ENCODE measurements at places on chromosomes 4 and X.
A peak's percentile ranks its signal among the peaks of the same experiment; 100 is the strongest.

DNA sequence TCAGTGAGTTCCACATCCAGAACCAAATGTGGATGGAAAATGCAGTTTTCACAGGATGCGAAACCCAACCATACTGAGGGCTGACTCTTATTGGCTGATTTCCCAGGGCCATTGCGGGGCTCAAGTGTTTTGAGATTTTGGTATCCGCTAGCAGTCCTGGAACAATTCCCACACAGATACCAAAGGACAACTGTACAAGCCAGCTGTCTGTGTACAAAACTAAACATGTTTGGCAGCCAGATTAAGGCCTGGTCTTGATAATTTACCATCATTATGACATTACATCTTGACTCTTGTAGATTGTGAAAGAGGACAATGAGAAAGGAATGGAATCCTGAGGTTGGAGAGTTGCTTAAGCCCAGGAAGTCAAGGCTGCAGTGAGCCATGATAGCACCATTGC is 121.9 kb downstream of the DKK2 start:
- no peak for DNase-seq

GRCh38 chrX:68945603-68946228 is 116.9 kb downstream of the EFNB1 start:
- DNase-seq, result peak; percentile 19

DNA sequence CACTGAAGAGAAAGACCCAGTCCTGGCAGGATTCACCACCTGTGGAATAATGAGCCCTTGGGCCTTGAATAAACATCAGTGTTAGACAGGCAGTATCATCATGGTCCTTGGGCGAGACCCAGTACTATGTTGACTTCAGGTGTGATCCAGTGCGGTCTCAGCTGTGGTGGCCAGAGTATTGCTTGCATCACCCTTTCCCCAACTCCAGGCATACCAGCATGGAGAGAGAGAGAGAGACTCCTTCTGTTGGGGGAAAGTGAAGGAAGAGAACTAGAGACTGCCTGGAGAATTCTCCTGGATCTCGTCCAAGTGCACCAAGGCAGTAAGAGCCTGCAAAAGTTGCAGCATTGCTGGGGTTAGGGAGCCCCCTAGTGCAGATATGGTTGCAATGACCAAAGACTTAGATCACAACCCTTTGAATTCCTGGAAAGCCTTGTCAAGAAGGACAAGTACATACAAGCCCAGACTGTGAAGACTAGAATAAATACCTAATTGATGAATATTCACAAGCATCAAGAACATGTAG is 61.1 kb upstream of the VAMP7 start:
- DNase-seq, result peak; percentile 60

DNA sequence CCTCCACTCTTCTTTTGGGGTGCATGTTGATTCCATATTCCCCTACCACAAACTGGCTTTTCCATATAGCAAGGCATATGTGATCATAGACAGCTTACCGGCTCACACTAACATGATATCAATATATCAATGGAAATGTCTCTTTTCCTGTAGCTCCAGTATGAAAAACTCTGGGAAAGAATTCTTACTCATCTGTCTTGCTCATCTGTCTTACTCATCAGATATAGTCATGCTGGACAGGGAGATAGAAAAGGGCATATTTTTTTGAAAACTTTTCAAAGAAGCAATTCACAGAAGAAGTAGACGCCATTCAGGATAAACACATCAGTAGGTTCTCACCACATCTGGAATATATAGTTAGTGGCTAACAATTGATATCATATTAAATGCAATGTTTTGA is 794.7 kb downstream of the RAB28 start:
- no peak for DNase-seq

DNA sequence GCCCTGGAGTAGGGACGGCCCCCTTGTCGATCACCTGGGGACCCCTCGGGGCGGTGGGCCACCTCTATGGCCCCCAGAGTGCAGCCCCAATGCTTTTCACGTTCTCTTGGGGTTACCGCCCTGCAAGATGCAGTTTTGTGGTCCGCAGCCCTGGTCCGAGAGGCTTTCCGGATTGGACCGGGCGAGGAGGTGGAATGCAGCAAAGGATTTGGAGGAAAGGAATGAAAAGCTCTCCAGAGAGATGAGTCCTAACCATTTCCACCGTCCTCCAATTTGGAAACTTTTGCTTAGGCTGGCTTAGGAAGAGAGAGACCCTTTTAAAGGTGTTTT is 601 bp downstream of the SLC25A43 start:
- peak; percentile 3 for DNase-seq

GRCh38 chr4:182494103-182494502 is 250.9 kb downstream of the TENM3 start:
- no peak for DNase-seq

- no peak for DNase-seq
These were observed 54.0 kb downstream of the SLC9A7 start for GRCh38 chrX:46704767-46705386.
